NCI-H1417 (cell line): ENCODE measurements at places on chromosomes 13 and 19.

DNA sequence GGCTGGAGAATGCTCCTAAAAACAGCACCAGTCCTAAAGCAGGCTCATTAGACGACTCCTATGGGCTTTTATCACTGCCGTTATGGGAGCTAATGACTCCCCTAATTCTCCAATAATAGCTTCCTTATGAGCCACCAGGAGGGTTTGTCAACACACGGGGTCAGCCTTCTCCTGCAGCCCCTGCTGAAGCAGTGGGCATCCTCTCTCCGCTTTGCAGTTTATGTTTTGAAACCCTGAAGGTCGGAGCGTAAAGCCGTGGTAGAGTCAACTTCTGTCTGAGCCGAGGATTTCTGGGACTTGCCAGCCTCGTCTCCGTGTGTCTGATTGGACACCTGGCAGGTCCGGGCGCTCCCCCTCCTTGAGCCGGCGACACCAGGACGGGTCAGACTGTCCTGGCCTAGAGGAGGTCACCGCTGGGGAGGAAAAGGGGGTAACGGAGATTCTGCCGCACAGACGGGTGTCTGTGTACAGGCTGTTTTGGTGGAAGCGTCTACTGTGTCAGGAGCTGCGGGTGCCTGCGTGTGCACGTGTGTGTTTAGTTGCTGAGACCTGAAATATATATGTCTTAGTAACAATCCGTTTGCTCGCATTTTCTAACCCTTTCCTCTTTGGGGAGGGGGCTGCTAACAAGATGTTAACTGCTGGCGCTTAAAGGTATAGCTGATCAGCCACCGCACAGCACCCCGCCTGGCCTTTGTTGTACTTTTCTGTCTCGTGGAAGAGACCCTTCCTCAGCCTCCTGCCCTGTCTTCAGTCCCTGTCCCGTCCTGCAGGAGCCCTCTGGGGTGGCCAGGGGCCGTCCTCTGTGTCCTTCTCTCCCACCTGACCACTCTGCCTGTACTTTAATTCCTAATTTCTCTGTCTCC is 1.9 kb downstream of the KDM4B start:
- no peak for DNase-seq

- peak; percentile 82 for DNase-seq
Measured at GRCh38 chr19:47152632-47153031, 22.0 kb downstream of the SAE1 start.

GRCh38 chr13:106710266-106710665 is 142.3 kb upstream of the ARGLU1 start:
- DNase-seq: no peak

DNA sequence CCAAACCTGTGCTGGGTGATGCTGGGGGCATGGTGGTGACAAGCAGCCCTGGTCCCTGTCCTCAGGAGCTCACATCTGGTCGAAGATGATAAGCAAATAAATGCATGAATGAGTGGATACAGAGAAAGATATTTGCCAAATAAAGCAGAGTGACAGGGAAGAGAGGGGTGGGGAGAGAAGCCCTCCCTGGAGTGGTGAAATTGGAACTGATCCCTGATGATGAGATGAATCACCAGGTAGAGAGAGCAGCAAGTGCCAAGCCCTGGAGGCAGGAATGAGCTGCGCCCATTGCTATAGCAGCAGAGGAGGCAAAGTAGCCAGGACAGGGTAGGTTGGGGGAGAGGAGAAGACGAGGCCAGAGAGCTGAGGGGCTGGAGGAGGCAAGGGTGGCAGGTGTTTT is 13.7 kb downstream of the FXYD5 start:
- no peak for DNase-seq

GRCh38 chr19:7867092-7867844 is 6.9 kb downstream of the PRR36 start:
- no peak for DNase-seq
